SJCRH30 (cell line): ENCODE measurements at places on chromosomes 6 and 20. TPM values are rescaled to one million over a fixed set of nuclear protein-coding genes. Genes with fewer than 3 reads are reported as not detected.

Gene BPI
- 0.06 TPM in 1 of 2 replicates, not detected in the other for total RNA-seq

Gene PNPLA1
- not detected in 2 replicates for total RNA-seq

Gene SLC16A10
- total RNA-seq = 29.5 and 31.2 TPM in 2 replicates

Gene CPNE1
- 276 and 297 TPM in 2 replicates for total RNA-seq

Gene CLPSL1
- total RNA-seq = not detected in 2 replicates

Gene GNAS-AS1
- not detected in 2 replicates for total RNA-seq

- peak; percentile 55 for DNase-seq
These were observed 100.5 kb downstream of the ERMARD start for GRCh38 chr6:169851641-169852503.

DNA sequence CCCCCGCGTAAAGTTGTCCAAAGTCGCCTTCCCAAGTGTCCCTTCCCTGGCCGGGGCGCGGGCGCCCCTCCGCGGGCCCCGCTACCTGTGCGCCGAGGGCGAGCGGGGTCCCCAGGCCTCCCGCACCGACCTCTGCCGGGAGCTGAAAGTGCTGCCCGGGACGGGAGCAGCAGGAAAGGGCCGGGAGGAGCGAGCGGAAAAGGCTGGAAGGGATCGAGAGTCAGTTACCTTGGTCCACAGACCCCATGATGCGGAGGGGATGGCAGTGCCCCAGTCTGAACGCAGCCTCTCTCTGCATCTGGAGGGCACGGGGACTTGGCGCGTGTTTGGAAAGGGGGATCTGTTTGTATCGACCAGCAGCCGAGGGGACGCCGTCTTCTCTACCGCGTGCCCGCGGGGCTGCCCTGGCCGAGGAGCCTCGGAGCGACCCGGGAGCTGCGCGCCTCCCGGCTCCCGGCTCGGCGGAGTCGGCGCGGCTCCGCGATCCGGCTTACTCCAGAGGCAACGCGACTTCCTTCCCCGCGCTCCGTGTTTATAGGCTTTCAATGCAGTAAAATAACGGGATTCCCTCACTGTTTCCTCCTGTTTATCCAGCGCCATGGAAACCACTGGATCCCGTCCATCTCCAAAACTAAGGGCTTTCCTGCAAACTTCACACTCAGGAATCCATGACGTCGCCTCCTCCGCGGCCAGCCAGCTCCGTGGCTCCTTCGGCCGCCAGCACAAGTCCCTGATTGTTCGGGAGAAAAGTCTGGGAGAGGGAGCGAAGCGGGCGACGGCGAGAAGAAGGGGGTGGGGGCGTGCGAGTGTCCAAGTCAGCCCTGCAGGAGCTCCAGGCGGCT, 20.0 kb upstream of the NFATC2 start:
- DNase-seq = peak; percentile 12

- DNase-seq = no peak
These were observed 3.9 kb downstream of the CDH22 start for GRCh38 chr20:46304361-46304760.

DNA sequence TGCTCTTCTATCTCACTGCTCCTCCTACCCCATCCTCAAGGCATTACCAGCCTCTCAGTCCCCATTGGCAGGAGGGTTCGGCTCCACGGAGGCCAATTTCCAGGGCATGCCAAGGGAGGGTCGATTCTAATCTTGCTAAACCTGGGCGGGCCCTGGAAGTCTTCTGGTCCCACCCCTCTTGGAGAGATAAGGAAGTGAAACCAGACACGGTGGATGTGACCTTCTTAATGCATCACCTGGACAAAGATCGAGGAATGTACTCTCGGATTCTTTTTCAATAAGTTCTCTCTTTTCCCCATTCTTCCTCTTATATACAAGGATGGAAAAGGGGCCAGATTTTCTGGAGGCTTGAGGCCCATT, 112.2 kb upstream of the ARMC2 start:
- DNase-seq = no peak

DNA sequence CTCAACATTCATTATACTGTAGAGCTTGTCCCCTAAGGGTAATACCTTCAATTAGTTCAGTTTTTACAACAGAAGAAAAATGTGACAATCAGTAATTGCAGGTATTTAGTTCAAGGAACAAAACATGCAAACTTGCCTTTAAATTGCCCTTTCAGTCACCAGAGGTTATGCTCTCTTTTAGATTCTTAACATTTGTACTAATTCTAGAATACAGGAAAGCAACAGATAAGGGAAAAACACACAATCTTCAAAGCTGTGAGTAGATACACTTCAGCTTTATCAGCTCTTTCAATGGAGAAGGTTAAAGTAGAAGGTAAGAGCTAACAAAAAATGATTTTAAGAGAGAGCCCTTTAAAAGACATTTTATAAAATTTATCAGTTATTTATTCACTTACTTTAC, 173.1 kb downstream of the HS3ST5 start:
- no peak for DNase-seq

DNA sequence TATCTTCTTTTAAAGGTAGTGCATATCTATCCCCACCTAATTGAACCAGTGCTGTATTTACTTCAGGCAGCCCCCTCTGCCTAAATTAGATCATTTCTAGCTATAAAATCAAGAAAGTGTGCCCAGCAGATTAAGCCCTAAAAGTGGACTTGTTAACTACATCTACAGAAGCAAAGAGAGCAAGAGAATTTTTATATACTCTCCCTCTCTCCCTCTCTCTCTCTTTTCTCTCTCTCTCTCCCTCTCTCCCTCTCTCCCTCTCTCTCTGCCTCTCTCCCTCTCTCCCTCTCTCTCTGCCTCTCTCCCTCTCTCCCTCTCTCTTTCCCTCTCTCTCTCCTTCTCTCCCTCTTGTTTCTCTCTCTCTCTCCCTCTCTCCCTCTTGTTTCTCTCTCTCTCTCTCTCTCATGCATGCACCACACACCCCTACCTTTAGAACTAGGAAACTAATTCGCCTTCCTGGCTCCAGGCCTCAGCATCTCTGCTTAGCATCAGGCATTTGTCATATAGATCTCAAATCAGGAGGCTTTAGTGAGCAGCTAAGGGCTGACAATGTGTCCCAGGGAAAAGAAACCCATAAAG, 71.4 kb downstream of the FOXA2 start:
- DNase-seq = no peak

- DNase-seq = peak; percentile 13
These were observed 49.9 kb downstream of the CLIC5 start for GRCh38 chr6:45965792-45966191.

GRCh38 chr6:131443514-131443913, 129.5 kb upstream of the ARG1 start:
- no peak for DNase-seq

- no peak for DNase-seq
These were observed 48.2 kb upstream of the TENT5A start for GRCh38 chr6:81800666-81801065.

DNA sequence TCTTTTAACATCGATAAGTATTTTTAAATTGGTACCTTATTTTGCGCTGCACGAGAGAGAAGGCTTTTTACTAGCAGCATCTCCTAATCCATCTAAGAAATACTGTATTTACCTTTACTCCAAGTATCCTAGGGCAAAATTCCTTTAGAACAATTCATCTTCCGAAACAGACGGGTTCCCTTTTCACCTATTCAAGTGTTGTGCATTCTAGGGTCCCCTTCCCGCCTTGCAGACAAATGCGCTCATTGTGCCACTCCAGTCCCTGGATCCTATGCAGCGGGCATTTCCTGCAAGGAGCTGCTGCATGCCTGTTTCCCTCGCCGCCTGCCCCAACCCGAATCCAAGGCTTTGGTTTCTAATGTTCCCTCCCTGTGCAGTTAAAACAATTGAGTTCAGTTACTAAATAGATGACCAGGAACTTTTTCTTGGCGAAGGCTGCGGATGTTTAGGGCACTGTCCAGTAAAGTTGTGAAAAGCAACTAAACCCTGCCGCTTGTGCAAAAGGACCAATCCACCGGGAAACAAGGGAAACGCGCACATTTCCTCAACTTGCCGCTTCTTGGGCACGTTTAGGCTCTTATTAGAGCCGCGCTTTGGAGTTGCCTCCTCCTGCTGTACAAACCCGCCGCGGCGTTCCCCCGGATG, 556 bp upstream of the SCAF8 start:
- peak; percentile 75 for DNase-seq

DNA sequence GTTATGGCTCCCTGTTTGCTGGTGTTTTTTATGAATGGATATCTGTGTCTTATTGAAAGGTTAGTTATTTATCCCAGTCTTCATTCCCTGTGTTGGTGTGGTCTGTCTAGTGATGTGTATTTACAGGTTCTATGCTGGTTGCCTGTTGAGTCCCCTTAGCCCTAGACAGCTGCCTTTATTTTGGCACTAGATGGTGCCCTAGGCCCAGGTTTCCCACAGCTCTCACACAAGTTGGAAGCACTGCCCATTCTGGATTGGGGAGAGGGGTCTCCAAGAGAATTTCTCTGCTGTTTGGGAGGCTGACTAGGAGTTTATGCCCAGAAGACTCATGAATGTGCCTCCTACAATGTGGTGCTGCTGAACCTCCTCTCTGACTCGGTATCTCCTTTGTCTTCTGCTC, 12.4 kb downstream of the GRM1 start:
- peak; percentile 22 for DNase-seq

GRCh38 chr6:16787128-16787682, 25.9 kb upstream of the ATXN1 start:
- no peak for DNase-seq

- DNase-seq = peak; percentile 85
These were observed 44.4 kb downstream of the DTD1 start for GRCh38 chr20:18632196-18632789.

- DNase-seq = no peak
These were observed 38.2 kb upstream of the FRMD1 start for GRCh38 chr6:168116975-168117899.

- DNase-seq = no peak
These were observed 28.3 kb downstream of the PARD6B start for GRCh38 chr20:50759678-50760077.

DNA sequence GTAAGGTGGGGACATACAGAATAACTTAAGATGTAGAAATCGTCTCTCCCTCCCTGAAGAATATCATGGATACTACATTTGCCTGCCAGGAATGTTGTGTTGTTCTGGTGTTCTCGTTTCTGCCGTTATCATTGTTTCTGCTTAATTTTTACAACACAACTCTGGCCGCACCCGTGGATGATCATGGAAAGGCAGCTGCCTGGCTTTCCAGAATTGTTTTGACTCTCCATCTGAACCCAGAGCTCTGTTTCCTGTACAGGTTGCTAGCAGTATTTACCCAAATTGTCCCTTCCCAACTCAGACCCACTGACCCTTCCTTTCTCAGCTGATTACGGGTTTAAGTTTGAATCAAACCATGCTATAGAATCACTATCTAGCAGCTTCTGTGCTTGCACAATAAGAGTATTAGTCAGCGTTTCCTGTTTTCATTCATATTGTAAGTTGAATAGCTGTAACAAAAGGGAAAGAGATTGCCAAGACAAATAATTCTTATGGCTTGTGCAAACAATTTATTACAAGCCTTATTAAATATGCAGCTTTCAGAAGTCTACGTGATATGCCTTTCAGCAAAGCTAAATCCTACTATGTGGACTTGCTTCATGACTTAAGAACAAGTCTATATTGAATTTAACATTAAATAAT, 139.0 kb downstream of the MTHFD1L start:
- DNase-seq = no peak
